ENCODE measurements at places on chromosomes 16 and 17. TPM values are rescaled to one million over a fixed set of nuclear protein-coding genes. Genes with fewer than 3 reads are reported as not detected.

The IKZF3 gene
- total RNA-seq: 39.7 TPM

DNA sequence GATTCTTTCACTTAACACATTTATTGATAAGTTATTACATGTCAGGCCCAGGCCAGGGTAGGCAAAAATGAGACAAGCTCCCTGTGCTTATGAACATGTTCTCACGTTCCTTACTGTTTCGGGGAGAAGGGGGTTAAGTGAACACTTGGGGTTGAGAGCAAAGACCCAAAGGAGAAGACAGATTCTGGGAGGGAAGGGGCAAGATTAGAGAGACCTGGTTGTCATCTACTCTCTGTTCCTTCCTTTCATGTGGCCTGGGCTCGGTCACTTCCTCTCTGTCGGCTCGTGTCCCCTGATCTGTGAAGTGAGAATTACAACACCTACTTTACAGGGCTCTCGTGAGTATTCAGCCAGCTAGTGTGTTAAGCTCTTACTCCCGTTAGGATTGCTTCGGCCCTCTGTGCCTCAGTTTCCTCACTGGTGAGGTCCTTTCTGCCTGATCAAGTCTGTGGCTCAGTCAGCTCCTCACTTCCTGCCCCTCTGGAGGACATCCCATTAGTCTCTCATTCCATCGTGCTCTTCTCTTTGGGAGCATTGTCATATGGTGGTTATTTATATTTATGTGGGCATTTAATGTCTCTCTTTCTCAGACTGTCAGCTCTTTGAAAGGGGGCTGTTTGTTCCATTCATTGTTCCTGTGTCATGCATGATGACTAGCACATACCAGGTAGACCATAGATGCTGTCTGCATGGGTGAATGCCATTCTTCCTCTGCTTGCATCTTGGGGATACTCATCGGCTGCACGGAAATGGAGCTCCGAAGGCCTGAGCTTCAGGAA is 38.9 kb downstream of the PLCG2 start:
- DNase-seq: no peak

- DNase-seq: no peak
Observed at GRCh38 chr16:69223882-69224281, 36.9 kb downstream of the SNTB2 start.

DNA sequence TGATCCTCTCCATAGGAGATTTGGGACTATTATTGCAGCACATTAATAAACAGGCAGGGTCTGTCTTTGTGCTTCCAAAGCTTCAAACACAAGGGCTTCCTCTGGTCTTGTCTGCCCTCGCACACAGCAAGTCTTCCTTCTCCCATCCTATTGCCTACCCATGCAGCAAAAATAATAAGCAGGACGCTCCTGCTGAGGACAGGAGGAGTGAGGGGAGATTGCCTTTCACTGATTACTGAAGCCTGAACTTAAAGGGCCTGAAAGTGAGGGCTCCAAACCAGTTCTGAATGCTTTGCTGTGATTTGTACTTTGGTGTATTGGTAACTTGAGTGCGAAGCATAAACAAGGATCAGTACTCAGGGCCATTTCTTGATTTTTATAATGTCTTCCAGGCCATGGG is 197.6 kb upstream of the XYLT1 start:
- no peak for DNase-seq

The EIF4A3 gene
- total RNA-seq: 79.7 TPM

The E4F1 gene
- total RNA-seq: 31.8 TPM

The MRM3 gene
- total RNA-seq: 40.8 TPM

DNA sequence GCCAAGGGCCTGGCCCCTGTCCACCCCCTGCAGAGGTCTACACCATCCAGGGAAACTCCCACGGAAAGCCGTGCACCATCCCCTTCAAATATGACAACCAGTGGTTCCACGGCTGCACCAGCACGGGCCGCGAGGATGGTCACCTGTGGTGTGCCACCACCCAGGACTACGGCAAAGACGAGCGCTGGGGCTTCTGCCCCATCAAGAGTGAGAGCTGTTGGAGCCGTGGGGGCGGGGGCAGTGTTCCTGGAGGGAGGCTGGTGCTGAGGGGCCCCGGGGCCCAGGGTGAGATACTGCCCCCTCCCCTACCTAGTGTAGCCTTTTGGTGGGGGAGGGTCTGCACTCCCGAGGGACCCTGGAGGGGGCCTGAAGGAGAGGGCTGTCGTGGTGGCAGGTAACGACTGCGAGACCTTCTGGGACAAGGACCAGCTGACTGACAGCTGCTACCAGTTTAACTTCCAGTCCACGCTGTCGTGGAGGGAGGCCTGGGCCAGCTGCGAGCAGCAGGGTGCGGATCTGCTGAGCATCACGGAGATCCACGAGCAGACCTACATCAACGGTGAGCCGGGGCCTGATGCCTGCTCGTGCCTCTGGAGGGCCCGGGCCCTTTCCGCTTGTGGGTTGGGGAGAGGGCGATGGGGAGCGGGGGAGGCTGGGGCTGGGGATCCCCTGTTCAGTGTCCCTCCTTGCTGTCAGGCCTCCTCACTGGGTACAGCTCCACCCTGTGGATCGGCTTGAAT is 38.8 kb downstream of the MRC2 start:
- no peak for DNase-seq

The TM4SF5 gene
- not detected for total RNA-seq

The KIF1C gene
- 12.2 TPM for total RNA-seq

DNA sequence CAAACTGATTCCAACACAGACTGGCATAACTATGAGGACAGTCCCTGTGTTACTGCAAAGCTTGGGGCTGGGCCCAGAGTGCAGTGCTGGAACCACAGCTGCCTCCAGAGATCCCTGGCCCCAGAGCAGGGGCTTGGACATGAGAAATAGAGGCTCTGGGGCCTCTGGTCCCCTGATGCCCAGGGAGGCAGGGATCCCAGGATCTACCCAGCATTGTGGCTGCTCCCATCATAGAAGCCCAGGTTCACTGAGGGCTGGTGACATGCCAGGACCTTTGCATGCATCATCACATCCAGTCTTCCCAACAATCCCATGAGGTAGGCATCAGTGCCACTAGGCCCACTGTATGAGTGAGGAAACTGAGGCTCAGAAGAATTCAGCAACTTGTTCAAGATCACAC is 95.8 kb downstream of the TMEM132E start:
- DNase-seq: no peak
